ENCODE measurements at places on chromosomes 7 and 10.

DNA sequence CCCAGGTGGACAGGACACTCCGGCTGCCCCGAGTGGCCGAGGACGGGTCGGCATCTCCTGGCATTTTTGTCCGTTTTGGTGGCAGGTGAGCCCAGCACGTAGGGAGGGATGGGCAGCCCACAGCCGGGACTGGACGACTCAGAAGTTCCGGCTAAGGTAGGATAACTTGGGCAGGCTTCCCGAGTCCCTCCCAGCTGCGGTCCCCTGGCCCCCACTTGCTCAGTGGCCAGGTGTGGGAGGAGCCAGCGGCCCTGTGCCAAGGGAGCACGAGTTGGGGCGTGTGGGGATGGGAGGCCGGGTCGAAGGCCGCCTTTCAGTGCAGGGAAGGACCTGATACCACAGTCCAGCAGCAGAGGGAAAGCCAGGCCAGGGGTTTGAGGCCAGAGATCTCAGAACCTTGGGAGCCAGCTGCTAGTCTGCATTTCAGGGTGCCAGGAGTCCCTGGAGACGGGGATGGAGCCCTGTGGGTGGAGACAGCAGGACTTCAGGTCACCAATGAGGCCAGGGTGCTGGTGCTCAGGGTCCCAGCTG, 58.5 kb downstream of the PWWP2B start:
- DNase-seq = no peak

GRCh38 chr10:81759111-81759510, 115.9 kb upstream of the NRG3 start:
- DNase-seq = no peak

DNA sequence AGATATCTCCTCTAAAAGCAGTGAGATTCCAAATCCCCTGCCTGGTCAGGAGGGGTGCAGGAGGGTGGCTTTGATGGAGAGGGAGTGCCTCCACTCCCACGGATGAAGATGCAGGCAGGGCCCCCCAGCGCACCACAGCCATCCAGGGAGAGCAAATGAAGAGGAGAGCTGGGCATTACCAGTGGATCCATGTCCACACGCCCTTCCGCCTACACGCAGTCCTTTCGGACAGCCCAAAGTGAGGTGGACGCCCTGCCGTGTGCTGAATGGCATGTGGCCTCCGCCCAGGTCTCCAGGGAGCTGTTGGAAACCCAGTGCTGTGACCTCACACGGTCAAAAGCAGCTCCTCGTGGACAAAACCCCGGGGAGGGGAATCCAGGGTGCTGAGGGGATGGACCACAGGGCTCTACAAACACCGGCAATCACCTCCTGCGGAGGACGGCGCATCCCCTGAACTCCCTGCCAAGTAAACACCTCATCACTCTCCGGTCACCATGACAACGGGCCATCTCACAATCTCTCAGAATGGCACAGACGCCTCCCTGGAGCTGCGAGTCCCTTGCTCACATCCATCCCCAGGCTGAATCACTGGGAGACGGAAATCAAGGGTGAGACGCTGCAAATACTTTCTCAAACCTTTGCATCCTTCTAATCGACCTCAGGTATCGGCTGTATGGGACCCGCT, 35.0 kb upstream of the DNAAF5 start:
- no peak for DNase-seq

DNA sequence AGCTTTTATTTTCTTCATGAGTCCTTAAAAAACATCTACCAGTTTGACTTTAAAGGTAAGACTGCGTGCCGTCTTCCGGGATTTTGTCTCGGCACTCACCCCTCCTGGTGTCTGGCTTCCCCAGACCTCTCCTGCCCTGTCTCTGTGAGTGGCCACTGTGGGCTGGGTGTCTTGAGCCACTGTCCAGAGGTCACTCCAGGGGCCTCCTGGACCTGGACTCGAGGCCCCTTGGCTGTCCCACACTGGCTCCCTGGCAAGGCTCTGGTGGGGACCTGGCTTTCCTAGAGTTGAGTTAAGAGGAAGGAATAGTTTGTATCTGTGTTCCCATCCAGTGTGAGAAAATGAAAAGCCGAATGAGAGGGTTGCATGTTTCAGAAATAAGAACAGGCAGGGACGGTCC, 95.5 kb downstream of the NKX6-2 start:
- no peak for DNase-seq

GRCh38 chr10:30417301-30417700, 16.7 kb upstream of the MAP3K8 start:
- DNase-seq = no peak

DNA sequence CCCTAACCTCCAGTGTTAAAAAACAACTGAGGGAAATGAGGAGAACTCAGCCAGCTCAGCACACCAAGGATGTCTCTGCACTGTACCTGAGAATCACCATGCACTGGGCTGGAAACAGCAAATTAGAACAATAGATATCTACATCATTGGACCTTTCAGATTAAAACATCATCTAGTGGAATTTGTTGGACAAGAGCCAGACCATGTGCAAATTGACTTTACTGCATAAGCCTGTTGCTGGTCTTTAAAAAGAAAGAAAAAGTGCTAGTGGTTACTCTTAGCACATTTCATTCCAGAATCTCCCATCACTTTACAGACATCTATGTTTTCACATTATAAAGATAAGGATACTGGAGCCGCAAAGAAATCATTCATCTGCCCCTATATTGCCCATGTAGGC, 75.4 kb downstream of the FGFR2 start:
- DNase-seq = no peak

- DNase-seq = no peak
These were observed 7.3 kb upstream of the GRIFIN start for GRCh38 chr7:2483494-2483893.

DNA sequence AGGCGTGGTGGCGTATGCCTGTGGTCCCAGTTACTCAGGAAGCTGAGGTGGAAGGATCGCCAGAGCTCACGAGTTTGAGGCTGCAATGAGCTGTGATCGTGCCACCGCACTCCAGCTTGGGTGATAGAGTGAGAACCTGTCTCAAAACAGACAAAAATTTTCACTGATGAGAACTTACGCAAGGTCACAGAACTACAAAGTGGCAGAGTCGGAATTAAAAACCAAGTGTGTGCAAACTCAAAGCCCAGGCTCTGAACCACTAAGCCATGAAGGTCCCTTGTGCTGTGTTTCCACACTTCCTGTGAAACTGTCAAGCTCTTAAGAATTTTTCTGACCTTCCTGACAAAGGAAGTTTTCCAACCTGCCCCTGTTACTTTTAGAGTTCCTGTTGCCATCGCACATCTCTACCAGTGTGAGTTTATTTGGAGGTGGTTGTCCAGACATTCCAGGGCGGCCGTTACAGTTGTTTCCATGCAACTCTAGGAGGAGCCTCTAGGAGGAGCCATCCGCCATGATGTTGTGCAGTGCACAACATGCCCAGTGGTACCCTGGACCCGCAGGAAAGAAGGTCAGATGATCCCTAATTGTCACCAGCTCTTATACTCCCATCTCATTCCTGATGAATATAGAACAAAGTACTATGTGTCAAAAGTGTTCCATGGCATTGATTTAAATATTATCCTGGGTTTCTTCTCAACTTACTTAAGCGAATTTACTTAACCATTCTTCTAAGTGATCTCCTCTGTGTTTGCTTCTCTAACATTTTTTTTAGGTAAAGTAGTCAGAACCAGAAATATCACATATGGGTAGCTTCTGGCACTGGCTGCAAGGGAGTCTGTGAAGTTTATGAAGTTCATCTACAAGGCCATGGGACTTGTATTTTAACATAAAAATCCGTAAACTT, 49.0 kb upstream of the LYZL1 start:
- DNase-seq = no peak

- no peak for DNase-seq
These were observed 694 bp upstream of the WASL start for GRCh38 chr7:123749537-123749857.

Data from stimulated activated CD8-positive, alpha-beta memory T cell treated with anti-CD3 and anti-CD28 coated beads, Interleukin-15, amount 100 ng/mL, for 4 hours (primary cell).